Common myeloid progenitor, CD34-positive (primary cell): ENCODE measurements at places on chromosomes 4 and X.

DNA sequence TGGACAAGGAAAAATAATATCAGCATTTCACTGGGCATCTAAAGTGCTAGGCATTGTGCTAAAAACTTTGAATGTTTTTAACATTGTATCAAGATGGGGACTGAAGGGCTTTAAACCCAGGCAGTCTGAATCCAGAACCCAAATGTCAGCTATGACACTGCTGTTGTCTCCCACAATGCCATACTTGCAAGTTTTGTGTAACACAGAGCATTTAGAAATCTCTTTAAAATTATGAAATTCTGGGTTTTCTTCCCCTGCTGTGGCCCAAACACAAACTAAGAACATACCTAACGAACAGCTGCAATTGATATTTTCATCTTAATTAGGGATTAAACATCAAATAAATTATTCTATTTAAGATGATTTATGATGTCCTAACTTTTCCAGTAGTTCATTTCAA lies 66.8 kb upstream of the LSM6 start:
- DNase-seq, result no peak

- no peak for DNase-seq
Observed at GRCh38 chr4:143390764-143391163, 54.1 kb downstream of the GAB1 start.

GRCh38 chrX:18401848-18402213 lies 23.6 kb upstream of the CDKL5 start:
- DNase-seq, result no peak

GRCh38 chrX:54530357-54530900 lies 410 bp downstream of the GNL3L start:
- DNase-seq, result no peak

DNA sequence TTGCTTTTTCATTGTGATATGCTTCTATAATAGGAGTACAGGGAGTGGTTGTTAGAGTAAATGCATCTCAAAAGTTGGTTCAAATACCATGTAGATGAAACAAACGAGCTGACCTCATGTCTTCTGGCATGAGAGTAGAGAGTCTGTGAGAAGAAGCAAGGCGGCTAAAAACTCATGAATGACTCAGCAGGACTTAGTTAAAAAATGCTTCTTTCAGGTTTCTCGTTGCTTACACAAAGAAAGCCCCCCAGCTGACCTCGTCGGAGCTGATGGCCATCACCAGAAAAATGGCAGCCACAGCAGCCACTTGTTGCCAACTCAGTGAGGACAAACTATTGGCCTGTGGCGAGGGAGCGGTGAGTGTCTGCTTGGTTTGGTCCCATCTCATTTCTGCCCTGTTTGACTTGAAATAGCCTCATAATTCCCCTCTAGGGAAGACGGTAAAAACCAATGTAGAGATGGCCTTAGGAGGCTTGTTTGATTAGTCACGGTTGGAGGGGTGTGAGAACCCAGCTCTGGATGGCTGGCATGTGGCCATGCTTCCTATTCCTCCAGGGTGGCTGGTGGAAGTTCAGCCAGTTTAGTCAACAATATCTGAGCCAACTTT lies 14.5 kb downstream of the AFP start:
- no peak for DNase-seq

DNA sequence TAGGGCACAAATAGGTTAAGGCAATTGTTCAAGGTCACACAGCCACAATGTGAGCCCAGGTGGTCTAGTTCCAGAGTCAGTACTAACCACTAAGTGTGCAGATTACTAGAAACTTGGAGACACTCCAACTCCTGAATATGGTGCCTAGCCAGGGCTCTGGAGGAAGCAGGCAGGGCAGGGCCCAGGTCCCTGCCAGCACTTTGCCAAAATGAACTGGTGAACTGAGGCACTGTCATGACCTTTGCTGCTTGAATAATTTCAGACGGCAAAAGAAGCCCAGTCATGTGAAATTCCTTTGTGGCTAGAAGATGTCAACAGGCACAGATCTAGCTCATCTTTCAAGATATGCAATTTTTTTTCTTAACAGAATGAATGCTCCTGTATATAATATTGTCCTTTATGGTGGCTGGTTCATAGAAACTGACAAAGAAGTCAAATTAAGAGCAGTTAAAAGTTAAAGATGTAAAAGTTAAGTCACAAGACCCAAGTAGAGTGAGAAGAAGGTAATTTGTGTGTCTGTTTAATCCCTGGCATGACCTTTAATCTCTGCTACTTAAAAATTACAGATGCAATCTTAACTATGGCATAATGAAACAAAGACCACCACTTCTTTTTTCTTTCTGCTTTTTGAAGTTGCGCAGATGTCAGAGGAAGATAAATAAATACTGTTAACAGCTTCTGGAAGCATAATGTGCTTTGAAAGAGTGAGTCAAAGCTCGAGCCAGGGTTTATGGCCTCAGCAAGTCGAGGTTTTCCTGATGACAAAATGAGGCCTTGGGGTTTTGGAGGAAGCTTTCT lies 54.1 kb downstream of the SHROOM3 start:
- peak; percentile 19 for DNase-seq

- peak; percentile 64 for DNase-seq
Observed at GRCh38 chr4:90328558-90328957, 201.4 kb downstream of the CCSER1 start.
